Epithelial cell of proximal tubule (primary cell): ENCODE measurements at places on chromosomes 7 and 10. TPM values are rescaled to one million over a fixed set of nuclear protein-coding genes. Genes with fewer than 3 reads are reported as not detected.

Gene HHEX
- 2.2 and 4.5 TPM in 2 replicates for total RNA-seq

Gene MMRN2
- 0.17 TPM in 1 of 2 replicates, not detected in the other for total RNA-seq

Gene TAS2R41
- total RNA-seq: not detected in 2 replicates

- DNase-seq: no peak
Measured at GRCh38 chr10:120039826-120040225, 147.3 kb downstream of the SEC23IP start.

DNA sequence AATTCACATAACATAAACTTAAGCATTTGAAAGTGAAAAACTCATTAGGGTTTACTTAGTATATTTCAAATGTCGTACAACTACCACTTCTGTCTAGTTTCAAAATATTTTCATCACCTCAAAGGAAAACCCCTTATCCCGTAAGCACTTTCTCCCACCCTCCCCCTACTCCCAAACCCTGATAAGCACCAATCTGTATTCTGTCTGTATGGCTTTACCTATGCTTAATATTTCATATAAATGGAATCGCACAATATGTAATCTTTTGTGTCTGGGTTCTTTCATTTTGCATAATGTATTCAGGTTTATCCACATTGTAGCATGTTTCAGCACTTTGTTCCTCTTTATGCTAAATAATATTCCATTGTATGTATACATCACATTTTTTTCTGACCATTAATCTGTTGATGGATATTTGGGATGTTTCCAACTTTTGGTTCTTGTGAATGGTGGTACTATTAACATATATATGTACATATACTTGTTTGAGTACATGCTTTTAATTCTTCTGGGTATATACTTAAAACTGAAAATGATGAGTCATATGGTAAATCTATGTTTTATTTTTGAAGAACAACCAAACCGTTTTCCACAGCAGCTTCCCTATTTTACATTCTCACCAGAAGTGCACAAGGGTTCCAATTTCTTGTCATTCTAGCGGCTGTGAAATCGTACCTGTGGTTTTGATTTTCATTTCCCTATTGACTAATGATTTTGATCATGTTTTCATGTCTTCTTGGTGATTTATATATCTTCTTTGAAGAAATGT lies 6.2 kb upstream of the STARD3NL start:
- no peak for DNase-seq

Gene CPA4
- 19.2 and 19.6 TPM in 2 replicates for total RNA-seq

- no peak for DNase-seq
Measured at GRCh38 chr10:108204528-108205305, 1040.2 kb upstream of the SORCS1 start.

- no peak for DNase-seq
Measured at GRCh38 chr10:80289451-80290287, at the start of gene MAT1A. Gene MAT1A (minus strand): TSS chr10:80289658. CDS start chr10:80289423, 235 bp downstream.

GRCh38 chr7:48938539-48939295 lies 14.4 kb downstream of the CDC14C start:
- no peak for DNase-seq

DNA sequence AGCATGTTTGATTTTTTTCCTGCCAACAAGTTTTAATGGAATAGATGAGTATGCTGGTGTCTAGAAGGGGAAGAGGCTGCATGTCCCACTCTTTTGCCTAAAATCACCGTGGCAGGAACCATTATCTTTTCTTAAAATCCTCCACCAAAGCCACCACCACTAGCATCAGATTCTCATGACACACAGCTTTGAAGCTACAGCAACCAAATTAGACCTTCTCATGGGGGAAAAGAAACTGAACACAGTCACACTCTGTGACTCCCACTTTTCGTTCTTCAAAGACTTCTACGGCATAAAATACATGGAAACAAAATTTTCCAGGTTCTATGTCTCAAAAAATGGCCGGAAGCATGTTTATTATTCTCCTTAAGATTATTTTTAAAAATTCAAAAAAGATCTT lies 81.8 kb downstream of the SGMS1 start:
- no peak for DNase-seq

GRCh38 chr7:157021071-157021870 lies 10.8 kb upstream of the MNX1 start:
- DNase-seq: no peak
